ENCODE measurements at places on chromosomes 2 and 18. TPM values are rescaled to one million over a fixed set of nuclear protein-coding genes. Genes with fewer than 3 reads are reported as not detected.

GRCh38 chr2:77522888-77523287 lies 712 bp upstream of the LRRTM4 start:
- no peak overlapping the region for H3K4me3 ChIP-seq
- H3K27me3 ChIP-seq = no peaks in the 10 kb centered on the region
- H3K27ac ChIP-seq = no peak overlapping the region
- no peak for DNase-seq
- no peaks in the 10 kb centered on the region for H3K36me3 ChIP-seq

- H3K27ac ChIP-seq = no peak overlapping the region
- H3K4me3 ChIP-seq = no peak overlapping the region
- DNase-seq = no peak
- H3K4me1 ChIP-seq = no peaks in the 10 kb centered on the region
These were observed 122.7 kb downstream of the GULP1 start for GRCh38 chr2:188414411-188414810.

- H3K4me3 ChIP-seq = no peak overlapping the region
- H3K27ac ChIP-seq = no peak overlapping the region
- no peak for DNase-seq
- no peaks in the 10 kb centered on the region for H3K36me3 ChIP-seq
- H3K4me1 ChIP-seq = no peaks in the 10 kb centered on the region
These were observed 370.4 kb downstream of the CLIP4 start for GRCh38 chr2:29485631-29486030.

CIB4 gene
- total RNA-seq = not detected

C2orf78 gene
- not detected for total RNA-seq
